Substantia nigra (tissue), 51 donors: ENCODE measurements at places on chromosomes 6 and 20.

GRCh38 chr20:64179805-64180204, 15.6 kb downstream of the MYT1 start:
- no peak for DNase-seq

DNA sequence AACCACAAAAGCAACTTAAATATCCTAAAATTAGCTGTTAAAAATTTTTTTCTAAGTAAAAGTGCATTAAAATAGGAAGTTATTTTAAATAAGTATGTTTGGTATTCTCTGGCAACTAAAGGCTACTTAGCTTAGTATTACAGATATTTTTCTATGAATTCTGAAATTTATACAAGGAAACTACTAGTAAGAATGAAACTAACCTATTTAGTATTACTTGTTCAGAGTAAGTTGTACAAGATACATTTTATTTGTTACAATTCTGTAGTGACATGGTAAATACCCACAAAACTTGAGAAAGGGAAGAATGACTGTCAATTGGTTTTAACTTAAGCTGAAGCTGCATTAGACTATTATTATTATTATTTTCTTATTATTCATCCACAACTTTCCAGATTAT, 6.5 kb downstream of the PHIP start:
- no peak for DNase-seq

GRCh38 chr6:37007340-37008043, 2.0 kb downstream of the FGD2 start:
- DNase-seq, result no peak

DNA sequence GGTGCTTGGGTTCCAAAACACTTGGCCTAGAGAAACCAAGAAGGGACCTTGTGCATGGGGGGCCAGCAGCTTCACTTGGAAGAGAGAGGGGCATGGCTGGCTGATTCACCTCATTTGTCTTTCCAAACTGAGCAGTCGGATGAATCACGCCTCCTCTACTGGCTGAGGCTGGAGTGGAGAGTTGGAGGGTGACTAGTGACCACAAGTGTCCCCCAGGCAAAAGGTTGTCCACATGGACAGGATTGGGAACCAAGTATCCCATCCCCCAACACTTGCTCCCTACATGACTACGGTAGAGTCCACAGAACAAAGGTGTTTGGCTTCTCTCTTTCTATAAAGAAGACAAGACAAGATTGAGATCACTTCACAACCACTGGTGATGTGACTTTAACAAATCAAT, 875.6 kb downstream of the QKI start:
- DNase-seq, result no peak

- no peak for DNase-seq
Observed at GRCh38 chr6:119133400-119133799, 54.9 kb upstream of the FAM184A start.

DNA sequence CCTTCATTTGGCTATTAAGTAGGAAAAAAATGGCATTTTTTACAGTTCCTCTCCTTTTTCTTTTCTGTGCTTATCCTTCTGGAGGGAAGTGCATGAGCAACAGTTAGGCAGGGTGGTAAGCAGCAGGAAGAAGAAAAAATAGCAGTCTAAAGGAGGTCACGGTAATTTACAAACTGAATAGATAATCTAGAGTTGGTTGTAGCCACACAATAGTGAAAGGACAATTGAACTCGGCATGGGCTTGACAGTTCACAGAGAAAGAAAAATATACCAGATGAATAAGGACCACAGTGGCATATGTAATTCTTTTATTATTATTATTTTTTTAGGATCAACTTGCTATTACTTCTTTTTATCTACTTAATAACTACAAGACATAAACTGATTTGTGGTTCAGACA, 358.6 kb downstream of the BTBD9 start:
- no peak for DNase-seq

DNA sequence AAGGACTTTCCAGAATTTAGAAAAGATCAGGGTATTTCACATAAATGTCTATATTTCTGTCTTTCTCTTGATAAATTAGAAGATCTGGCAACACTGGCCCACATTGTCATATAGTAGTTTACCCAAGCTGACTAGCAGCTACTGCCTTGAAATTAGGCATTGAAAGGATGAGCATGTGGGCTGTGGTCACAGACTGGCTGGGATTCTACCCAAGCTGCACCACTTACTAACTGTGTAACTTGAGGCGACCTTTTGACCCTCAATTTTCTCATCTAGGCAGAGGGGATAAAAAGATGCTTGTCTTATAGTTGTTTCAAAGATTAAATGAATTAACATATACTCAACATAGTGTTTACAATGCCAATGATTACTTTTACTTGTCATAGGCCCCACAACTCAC, 152.7 kb upstream of the BMP2 start:
- no peak for DNase-seq
